T-helper 9 cell (primary cell): ENCODE measurements at places on chromosomes 3 and 15.
A peak's percentile ranks its signal among the peaks of the same experiment; 100 is the strongest.

DNA sequence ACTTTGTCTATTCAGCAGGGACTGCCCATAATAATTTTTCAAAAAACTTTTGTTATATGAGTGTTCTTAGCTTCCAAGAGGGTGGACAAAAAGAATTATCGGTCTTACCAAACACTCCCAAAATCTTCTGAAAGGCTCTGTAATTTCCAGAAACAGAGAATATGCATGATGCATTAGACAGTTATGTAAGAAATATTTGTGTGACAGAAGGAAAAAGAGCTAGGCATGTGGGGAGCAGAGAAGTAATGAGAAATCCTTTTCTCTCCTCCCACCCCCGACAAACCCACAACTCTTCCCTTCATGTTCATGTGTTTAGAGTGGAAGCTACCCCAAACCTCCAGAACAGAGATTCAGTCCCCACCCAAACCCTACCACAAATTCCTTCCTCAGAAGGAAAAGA is 86.8 kb downstream of the MYO5A start:
- DNase-seq = no peak

- no peak for DNase-seq
These were observed 85.1 kb downstream of the STAG1 start for GRCh38 chr3:136667081-136667480.

DNA sequence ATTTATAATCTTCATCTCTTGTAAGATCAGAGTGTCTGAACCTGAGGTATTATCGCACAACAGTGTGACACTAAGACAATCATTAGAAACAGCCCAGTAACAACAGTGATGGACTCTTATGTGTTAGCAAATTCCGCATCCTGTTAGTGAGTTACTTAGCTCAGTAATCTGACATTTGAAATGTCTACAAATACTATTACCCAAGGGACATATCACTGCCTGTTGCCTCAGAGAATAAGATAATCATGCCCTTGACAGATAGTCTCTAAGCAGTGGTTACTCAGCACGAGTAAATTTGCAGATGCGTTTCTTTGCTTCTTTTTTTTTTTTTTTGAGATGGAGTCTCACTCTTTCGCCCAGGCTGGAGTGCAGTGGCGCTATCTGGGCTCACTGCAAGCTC is 13.4 kb upstream of the RTP1 start:
- DNase-seq = no peak

GRCh38 chr3:73547427-73548248 is 77.1 kb downstream of the PDZRN3 start:
- no peak for DNase-seq

GRCh38 chr3:111851511-111851954 is 7.5 kb upstream of the PHLDB2 start:
- no peak for DNase-seq

- DNase-seq = no peak
These were observed 670.2 kb upstream of the ALCAM start for GRCh38 chr3:104696470-104696869.

GRCh38 chr3:124584552-124585391 is 145.5 kb upstream of the UMPS start:
- peak; percentile 4 for DNase-seq

GRCh38 chr3:152491922-152492321 is 223.2 kb downstream of the MBNL1 start:
- no peak for DNase-seq

GRCh38 chr3:171323938-171324536 is 136.2 kb downstream of the TNIK start:
- no peak for DNase-seq

DNA sequence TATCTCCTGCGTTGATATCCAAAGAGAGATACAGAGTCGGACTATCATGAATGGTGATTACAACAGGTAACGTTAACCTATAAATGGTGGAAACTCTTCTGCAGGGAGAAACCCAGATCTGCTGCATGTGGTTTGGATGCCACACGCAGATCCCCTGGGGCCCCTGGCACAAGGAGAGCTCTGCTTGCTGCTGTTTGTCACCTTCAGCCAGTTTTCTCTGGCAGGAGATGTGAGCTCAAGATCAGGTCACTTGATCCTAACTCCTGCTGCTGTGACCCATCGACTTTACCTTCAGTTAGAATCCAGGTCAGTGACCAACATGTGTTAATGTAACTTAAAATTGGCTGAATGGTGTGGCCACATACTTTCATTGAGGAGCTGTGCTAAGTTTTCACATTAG is 23.8 kb upstream of the GPR171 start:
- DNase-seq = no peak

DNA sequence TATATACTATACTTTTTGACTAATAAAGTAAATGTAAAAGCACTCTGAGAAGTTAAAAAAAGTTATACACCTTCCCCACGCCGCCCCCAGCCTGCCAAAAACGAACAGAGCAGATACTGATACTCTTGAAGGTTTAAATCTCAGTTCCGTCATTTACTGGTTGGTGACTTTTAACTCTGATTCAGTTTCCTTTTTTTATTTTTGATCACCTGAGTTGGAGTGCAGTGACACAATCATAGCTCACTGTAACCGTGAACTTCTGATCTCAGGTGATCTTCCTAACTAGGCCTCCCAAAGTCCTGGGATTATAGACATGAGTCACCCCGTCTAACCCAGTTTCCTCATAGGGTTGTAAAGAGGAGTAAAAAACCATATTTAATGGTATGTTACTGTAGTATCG is 3.3 kb upstream of the TIPIN start:
- no peak for DNase-seq

DNA sequence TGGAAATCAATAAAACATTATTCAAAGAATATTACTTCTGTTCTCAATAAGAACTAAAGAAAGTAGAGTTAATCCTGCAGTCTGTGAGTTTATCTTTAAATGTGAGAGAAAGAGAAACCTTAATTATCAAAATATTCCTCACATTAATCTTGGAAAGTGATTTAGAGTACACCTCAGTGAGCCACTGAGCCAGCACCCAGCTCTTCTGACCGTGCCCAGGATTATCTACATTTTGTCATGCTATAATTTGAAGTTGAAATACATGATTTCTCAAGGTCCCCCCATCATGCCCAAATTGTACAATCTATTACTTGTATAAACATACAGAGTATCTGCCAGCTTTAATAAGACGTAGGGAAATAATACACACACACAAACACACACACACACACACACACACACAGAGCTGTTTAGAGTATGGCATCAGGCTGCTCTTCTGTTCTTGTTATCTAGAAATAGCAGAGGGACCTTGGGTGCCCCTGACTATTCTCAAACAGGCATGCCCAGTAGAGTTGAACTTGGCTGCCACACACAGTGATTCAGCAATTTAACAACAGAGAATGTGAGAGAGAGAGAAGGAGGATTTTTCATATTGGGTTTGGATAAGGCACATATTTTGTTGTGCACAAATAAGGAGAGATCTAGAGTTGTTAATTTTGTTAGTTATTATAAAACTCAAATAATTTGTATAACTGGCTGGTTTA is 74.4 kb downstream of the P2RY1 start:
- DNase-seq = no peak

GRCh38 chr3:87867001-87867400 is 191.8 kb downstream of the CGGBP1 start:
- no peak for DNase-seq

DNA sequence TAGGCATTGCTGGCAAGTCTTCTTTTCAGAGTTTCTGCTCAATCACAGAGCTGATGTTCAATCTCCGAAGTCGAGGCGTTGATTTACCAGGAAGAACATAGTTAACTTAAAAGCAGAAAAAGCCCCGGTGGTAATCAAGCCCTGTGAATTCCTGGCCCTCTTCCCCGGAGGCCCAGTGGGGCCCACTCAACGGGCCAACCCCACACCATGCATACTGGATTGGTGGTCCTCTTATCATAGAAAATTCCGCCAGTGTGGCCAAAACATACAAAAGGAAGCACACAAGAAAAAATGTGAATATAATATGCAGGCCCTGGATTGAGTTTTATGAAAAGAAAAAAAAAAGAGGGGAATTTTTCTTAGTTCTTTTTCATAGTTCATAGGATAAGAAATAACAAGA is 873.0 kb upstream of the NR2F2 start:
- DNase-seq = no peak

DNA sequence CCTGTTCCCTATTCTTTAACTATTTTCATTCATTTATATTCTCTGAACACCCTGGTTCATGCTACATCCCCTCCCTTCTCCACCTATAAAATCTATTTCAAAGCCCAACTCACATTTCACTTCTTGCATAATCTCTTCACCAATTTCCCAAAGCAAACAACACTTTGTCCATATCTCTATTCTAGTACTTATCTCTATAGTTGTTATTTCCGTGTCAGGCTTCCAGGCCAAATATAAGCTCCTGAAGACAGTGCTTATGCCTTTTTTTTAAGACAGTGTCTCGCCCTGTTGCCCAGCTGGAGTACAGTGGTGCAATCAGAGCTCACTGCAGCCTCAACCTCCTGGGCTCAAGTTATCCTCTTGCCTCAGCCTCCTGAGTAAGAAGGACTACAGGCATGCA is 43.6 kb downstream of the DNAH12 start:
- no peak for DNase-seq

- no peak for DNase-seq
These were observed 5.2 kb downstream of the HTR3C start for GRCh38 chr3:184058029-184058428.

DNA sequence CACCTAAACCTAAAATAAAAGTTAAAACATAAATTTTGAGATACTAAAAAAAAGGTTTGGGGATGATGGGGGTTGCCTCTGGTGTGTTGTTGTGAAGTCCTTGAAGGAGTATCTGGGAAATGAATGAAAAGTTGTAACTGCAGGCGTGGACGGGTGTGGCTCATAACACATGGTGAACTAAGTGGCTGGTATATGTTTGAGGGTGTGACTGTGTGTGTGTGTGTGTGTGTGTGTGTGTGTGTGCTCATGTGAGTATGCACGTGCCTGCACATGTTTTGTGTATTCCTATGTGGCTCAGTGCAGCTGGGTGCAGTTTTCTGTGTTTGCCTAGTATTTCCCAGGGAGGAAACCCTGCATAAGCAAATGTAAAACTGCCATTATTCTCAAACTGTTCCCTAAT is 229.9 kb upstream of the TRIM42 start:
- no peak for DNase-seq

DNA sequence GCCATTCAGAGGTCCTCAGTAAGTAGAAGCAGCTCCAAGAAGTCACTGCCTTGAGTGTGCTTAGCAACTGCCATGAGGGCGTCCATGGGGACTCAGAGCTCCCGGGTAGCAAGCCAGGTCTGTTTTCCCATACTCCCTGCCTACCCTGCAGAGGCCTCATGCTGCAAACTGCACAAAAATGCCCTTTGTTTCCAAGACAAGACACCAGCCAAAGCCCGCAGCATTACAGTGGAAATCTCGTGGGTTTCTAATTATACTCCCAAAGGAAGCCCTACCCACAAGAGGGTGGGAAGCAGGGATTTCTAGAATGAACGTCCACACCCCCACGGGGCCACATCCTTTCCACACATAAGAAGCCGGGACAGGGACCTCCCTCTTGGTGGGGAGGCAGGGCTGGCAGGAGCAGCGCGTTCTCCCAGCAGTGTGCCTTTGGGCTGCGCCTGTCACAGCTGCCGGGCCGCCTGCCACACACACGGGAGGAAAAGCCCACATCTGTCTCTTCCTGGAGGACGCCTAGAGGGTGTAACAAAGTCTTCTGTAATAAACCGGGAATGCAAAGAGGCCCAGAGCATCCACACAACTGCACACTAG is 31.1 kb downstream of the FAM174B start:
- DNase-seq = no peak

GRCh38 chr3:40914475-40914874 is 284.8 kb upstream of the CTNNB1 start:
- no peak for DNase-seq

DNA sequence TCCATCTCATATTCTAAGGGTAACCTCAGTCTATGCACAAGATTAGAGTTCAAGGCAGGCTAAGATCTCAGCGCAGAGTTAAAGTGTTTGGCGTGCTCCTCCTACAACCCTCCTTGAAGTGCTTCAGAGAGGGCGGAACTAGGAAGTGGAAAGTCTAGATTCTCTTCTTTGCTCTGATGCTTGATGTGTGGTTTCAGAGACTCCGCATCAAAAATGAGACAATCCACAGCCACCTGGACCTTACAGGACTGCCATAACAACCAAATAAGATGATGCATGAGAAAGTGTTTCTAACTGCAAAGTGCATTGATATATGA is 161.3 kb upstream of the ATP11B start:
- DNase-seq = no peak

DNA sequence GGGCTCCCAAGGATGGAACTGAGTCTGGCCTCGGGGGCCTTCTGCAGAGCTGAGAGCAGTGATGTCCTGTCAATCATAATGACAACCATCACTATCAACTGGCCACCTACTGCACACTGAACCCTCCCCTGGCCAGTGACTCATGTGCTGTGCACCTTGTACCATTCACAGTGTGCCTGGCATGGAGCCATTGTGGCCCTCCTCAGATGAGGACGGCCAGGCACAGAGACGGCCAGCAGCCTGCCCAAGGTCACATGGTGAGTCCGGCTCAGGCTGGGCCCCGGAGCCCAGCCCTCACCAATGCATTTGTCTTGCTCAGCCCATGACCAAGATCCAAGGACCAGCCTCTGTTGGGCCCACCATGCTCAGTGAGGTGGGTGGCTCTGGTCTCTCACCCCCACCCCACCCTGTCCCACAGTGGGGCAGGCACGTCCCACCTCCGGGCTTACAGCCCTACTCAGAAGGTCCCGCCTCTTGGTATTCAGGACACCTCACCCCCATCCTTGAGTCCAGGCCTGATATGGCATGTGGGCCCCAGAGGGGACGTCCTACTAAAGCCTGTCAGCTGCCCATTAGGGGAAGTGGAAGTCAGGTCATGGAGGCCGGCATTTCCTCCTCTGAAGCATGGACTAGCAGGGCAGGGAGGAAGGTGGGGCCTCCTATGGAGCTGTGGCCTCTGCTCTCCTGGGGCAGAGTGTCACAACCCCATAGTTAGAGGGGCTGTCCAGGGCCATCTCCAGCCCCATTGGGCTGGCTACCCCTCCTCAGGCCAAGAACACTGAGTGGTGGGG is 35.9 kb upstream of the TMEM115 start:
- DNase-seq = no peak

DNA sequence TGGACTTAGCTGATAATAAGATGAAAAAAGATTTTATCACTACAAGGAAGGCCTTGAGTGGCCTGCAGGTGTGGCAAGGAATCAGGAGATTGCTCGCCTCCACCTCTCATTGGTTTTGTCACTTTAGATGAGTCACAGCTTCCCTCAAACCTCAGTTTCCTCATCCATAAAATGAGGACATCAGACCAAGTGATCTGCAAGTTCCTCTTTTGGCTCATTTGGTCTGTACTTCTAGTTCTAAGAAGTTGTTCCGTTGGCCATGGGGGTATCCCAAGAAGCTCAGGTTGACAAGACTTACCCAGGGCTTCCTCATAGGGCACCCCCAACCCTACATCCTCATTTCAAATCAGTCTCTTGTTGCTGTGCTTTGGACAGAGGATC is 254.1 kb downstream of the UACA start:
- DNase-seq = no peak

DNA sequence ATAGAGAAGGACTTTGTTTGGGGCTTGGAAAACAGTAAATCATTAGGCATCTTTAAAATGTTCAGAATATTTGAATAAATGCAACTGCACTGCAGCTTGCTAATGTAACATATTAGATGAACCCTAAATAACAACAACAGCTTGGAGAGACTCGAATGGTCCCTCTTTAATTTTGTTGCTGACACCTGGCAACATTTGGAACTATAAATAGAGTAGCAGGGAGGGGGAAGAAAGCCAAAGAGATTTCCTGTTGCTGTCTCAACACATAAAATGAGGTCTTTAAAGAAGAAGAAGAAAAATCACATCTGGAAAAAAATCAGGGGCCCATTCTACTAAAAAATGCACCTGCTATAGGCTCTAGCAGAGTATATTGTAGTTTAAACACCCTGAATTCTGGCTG is 49.9 kb upstream of the DPPA4 start:
- DNase-seq = no peak

- DNase-seq = no peak
These were observed 6.4 kb downstream of the MED12L start for GRCh38 chr3:151091685-151092345.
